ENCODE measurements at places on chromosomes 4 and X. TPM values are rescaled to one million over a fixed set of nuclear protein-coding genes. Genes with fewer than 3 reads are reported as not detected.

The XAGE1A gene
- not detected for total RNA-seq

DNA sequence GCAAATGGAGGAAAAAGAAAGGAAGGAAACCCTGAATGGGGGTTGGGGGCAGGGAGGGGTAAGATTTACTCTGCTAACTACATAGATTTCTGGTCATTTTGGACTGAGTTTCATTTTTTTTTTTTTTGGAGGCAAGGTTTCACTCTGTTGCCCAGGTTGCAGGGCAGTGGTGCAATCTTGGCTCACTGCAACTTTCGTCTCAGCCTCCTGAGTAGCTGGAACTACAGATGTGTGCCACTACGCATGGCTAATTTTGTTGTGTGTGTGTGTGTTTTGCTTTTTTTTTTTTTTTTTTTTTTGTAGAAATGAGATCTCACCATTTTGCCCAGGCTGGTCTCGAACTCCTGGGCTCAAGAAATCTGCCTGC, 223.5 kb downstream of the APBB2 start:
- DNase-seq: no peak

The EVC2 gene
- 4.0 TPM for total RNA-seq

DNA sequence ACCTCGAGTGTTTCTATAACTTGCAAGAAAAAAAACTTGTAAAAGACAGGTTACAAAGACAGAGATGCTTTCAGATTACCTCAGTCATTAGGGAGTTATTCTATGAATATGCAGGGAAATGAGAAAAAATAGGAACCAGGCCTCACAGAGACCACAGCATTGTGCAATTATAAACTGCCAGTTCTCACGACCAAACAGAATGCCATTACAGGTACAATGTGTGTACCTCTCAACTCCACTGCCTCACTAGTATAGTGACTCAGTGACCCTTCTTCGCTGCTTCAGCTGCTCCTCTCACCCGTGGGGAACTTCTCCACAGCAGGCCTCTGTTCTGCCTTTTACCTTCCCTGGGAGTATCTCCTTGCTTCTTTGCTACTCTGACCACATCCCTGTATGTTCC, 2.3 kb upstream of the HTATSF1 start:
- no peak for DNase-seq

The FAM184B gene
- 0.39 TPM for total RNA-seq

The CENPVL2 gene
- not detected for total RNA-seq

- DNase-seq: no peak
Observed at GRCh38 chr4:48738856-48739255, 41.2 kb downstream of the FRYL start.

DNA sequence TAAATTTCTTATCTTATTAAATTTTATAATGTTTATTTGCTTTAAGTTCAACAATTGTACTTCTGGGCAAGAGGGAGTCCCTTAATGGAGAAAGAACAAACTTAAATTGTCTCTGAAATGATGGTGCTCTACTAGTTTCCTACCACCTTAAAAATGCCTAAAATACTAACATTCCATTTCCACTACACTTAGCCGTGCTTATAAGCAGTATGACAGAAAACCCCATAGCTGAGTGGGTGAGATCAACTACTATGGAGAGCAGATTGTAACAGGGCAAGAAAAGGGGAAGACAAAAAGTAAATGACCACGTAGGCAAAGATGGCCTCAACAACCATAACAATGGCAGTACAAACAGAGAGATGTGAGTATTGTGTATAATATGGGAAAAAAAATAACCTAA, 35.0 kb downstream of the RFC1 start:
- DNase-seq: no peak

The TRPC5OS gene
- total RNA-seq: not detected

GRCh38 chr4:158884280-158884679, 115.5 kb downstream of the FNIP2 start:
- no peak for DNase-seq

GRCh38 chrX:140229191-140229590, 263.9 kb upstream of the CXorf66 start:
- DNase-seq: no peak

The DDX53 gene
- not detected for total RNA-seq

DNA sequence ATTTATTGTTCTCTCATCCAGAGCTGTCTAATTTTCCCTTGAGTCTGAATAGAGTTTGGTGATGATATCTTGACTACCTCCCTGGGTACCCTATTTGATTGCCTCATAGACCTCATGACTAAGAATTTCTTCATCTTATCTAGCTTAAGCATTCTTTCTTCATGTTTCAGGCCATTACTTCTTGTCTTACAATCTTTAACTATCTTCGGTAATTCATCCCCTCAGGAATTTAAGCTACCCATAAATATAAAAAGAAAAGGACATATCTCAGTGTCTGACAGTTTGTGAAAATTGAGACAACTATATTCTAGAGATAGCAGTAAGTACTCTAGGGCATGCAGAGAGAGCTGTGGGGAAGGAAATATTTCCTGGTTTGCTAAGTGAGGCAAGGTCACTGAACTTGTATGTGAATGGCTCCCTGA, 466.1 kb upstream of the GRID2 start:
- DNase-seq: no peak

The MAGEC1 gene
- 0.17 TPM for total RNA-seq

DNA sequence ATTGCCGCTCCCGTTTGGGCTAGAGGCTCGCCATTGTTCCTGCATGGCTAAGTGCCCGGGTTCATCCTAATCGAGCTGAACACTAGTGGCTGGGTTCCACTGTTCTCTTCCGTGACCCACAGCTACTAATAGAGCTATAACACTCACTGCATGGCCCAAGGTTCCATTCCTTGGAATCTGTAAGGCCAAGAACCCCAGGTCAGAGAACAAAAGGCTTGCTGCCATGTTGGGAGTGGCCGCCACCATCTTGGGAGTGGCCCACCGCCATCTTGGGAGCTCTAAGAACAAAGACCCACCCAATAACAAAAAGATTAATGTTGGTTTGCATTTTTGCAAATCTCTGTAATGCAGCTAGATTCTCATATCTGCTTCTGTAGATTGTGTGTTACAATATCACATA, 299.0 kb downstream of the DCHS2 start:
- DNase-seq: no peak

The FAM9C gene
- not detected for total RNA-seq

DNA sequence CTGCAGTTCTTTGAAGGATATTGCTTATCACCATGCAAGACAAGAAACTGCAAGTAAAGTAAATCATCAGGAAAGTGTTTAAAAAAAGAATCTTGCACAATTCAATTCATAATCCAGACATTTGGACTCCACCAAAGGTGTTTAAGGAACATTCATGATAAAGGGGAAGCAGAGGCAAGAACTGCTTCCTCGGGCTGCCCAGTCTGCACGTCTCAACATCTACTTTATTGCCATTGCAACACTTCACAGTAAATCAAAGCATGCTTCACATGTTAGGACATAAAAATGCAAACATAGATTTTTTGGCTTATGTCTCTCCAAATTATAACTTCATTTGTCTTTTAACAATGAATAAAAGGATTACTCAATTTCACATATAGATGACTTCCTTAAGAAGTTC, 42.5 kb downstream of the MID1 start:
- no peak for DNase-seq

DNA sequence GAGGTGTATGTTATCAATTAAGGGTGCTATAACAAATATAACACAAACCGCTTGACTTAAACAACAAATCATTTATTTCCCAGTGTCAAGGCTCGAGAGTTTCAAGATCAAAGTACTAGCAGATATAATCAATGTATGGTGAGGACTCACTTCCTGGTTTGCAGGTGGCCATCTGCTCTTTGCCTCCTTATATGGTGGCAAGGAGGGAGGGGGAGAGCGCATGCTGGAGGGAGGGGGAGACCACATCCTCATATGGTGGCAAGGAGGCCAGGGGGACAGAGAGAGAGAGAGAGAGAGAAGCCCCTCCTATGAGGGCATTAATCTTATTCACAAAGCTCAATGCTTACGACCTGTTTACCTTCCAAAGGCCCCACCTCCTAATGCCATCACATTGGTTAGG, 372.3 kb upstream of the SPOCK3 start:
- no peak for DNase-seq

The NLRP2B gene
- not detected for total RNA-seq

The FAAH2 gene
- 8.2 TPM for total RNA-seq

The TBX22 gene
- not detected for total RNA-seq

- DNase-seq: no peak
Observed at GRCh38 chr4:24701683-24702082, 93.7 kb upstream of the SOD3 start.

DNA sequence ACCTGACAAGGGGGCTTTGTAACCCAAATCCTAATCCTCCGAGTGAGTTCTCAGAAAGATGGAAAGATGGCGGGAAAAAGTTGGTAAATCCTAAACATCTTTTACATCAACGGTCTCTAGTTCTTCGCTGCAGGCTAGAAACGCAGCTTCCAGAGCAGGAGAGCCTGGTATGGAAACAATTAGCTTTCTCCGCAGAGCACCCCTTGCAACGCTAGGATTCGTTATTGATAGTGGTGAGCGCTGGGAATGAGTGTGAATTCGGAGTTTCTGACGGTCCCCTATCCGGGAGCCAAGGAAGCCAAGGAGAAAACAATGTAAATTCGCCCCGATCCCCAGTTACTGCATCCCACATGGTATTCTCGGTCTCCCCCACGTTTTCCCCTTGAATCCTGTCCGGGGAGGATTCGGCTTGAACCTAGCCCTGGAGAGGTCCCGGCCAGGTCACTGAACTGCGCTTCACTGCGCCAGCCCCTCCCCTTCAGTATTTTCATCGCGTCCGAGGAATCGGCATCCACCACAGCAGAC, 4.7 kb upstream of the NEUROG2 start:
- no peak for DNase-seq

- DNase-seq: no peak
Observed at GRCh38 chr4:7798178-7798995, 141.3 kb downstream of the AFAP1 start.

DNA sequence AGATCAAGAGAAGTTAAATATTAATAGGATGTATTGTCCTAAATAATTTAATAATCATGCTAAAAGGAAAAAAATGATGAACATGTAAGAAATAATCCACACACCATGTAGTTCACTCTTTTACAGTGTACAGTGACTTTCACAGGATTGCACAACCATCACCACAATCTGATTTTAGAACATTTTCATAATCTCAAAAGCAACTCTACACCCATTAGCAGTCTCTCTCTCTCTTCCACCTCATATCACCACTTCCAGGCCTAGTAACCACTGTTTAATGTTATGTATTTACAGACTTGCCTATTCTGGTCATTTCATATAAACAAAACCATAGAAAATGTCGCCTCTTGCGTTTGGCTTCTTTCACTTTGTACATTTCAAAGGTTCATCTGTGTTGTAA, 153.4 kb downstream of the FSTL5 start:
- DNase-seq: no peak

DNA sequence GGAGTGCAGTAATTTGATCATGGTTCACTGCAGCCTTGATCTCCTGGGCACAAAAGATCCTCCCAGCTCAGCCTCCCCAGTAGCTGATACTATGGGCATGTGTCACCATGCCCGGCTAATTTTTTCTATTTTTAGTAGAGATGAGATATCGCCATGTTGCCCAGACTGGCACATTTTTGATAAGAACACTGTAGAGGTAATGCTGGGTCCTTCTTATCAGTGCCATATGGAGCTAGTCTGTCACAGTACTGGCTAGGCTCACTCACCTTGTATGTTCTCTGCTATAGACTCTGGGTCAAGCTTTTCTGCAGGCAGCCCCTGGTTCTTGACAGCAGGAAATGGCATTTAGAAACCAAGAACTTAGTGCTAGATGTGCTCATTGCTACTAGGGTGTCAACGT, 53.9 kb downstream of the BCOR start:
- DNase-seq: no peak

The GABRQ gene
- total RNA-seq: not detected

DNA sequence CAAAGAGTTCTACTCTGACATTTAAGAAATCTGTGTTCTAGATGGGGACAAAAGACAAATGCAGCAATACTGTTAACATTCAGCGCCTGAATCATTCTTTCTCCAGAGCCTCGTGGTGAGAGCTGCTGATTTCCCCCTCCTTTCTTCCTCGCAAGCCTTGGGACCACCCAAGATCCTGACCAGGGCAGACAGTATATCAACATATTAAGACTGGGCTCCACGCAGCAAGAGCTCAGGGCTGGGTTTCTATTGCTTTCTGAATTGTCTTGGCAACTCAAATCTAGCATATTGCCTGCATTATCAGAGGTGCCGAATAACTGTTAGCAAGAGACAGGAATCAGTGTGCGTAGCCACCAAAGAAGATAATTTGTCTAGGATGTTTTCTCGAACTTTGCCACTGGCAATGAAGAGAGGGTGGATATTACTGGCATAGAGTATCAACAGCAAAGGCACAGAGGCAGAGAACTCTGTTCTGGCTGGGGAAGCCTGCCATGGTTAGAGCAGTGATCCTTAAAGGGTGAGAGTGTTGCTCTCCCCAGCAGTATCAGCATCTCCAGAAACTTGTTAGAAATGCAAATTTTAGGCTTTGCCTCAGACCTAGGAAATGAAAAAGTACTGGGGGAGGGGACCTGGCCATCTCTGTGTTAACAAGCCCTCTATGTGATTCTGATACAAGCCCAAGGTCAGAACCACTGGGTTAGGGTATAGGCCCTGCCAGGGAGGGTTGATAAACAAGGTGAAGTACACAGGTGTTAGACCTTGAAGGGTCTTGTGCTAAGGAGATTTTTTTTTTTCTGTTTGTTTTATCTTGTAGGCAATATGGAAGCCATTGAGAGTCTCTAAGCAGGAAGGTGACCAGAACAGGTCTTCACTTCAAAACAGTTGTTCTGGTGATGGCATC, 46.2 kb upstream of the MID1IP1 start:
- no peak for DNase-seq

The SPANXN1 gene
- total RNA-seq: not detected

GRCh38 chr4:42150653-42151567, 1.5 kb downstream of the BEND4 start:
- no peak for DNase-seq

The FGB gene
- not detected for total RNA-seq

DNA sequence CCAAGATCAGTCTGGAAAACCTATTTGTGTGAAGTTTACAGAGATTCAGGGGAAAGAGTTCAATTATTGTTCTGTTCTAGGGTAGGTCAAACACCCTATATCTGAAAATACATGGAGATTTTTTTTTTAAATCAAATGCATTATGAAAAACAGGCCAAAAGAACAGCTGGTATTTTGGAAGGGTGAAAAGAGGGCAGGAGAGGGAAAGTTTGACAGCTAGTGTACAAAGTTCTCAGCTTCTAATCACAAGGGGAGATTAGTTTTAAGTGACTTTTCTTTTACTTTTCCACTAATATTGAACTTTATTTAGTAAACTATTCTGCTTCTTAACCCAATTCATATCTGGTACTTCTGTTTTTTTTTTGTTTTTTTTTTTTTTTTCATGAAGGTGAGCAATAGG, 66.2 kb upstream of the GRID2 start:
- DNase-seq: no peak

- DNase-seq: peak; percentile 66
Observed at GRCh38 chrX:55489314-55490009, at the start of gene USP51. Gene USP51, minus strand, starts transcription at chrX:55489848. Its CDS starts 909 bp downstream, at chrX:55488939.

The FREM3 gene
- not detected for total RNA-seq

GRCh38 chrX:41337140-41337539, 3.2 kb downstream of the DDX3X start:
- DNase-seq: no peak

- DNase-seq: no peak
Observed at GRCh38 chr4:102665527-102665926, 95.2 kb downstream of the MANBA start.

The GPRIN3 gene
- 13.6 TPM for total RNA-seq

The BEX5 gene
- 2.1 TPM for total RNA-seq
